ENCODE measurements at places on chromosomes 5 and 9. TPM values are rescaled to one million over a fixed set of nuclear protein-coding genes. Genes with fewer than 3 reads are reported as not detected.

Gene PTGER4
- 27.5 TPM for total RNA-seq

DNA sequence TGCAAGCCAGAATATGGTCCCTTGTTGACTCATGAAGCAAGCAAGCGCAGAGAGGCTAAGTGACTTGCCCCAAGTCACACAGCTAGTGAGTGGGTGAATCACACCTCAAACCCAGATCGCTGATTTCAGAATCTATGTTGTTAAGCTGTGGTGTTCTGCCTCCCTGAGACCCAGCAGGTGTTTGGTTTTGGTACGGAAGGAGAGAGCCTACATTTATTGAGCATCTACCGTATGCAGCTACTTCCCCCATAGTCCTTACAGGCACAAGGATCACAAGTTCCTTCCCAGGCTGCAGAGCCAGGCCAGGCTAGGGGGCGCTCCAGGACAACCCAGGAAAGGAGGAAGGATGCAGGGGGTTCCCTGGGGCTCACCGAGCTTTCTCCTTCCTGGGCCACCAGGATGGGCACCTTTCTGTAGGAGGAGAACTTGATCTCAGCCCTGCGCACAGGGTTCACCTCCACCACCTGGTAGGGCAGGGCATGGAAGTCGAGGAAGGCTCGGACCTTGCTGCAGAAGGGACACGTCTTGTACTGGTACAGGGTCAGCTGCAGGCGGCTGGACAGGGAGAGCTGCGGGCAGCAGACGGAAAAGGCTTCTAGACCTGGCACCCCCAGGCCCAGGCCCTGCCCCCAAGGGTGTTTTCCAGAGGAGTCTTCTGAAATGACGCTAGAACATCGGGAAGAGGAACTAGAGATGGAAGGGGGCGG lies 2.5 kb downstream of the PTGES2 start:
- no peak for DNase-seq
- H3K4me3 ChIP-seq, result no peak overlapping the region
- H3K4me1 ChIP-seq, result peaks cover 4% of the 10 kb centered on the region
- H3K27ac ChIP-seq, result no peak overlapping the region
- H3K36me3 ChIP-seq, result peaks cover 6% of the 10 kb centered on the region

- DNase-seq, result no peak
- peaks cover 4% of the 10 kb centered on the region for H3K27me3 ChIP-seq
- H3K4me1 ChIP-seq, result no peaks in the 10 kb centered on the region
- H3K36me3 ChIP-seq, result no peaks in the 10 kb centered on the region
- no peak overlapping the region for H3K4me3 ChIP-seq
Measured at GRCh38 chr5:115818821-115819220, 2.4 kb upstream of the CDO1 start.

- no peaks in the 10 kb centered on the region for H3K36me3 ChIP-seq
- no peaks in the 10 kb centered on the region for H3K27me3 ChIP-seq
- no peak overlapping the region for H3K27ac ChIP-seq
- H3K4me1 ChIP-seq, result no peaks in the 10 kb centered on the region
- no peak for DNase-seq
Measured at GRCh38 chr5:149917073-149917676, 27.4 kb downstream of the PDE6A start.

- H3K27me3 ChIP-seq, result no peaks in the 10 kb centered on the region
- DNase-seq, result no peak
- no peak overlapping the region for H3K4me3 ChIP-seq
- H3K27ac ChIP-seq, result peak overlapping the region; percentile 33
- no peaks in the 10 kb centered on the region for H3K4me1 ChIP-seq
- no peaks in the 10 kb centered on the region for H3K36me3 ChIP-seq
Measured at GRCh38 chr5:127757576-127757975, 54.4 kb downstream of the CCDC192 start.

DNA sequence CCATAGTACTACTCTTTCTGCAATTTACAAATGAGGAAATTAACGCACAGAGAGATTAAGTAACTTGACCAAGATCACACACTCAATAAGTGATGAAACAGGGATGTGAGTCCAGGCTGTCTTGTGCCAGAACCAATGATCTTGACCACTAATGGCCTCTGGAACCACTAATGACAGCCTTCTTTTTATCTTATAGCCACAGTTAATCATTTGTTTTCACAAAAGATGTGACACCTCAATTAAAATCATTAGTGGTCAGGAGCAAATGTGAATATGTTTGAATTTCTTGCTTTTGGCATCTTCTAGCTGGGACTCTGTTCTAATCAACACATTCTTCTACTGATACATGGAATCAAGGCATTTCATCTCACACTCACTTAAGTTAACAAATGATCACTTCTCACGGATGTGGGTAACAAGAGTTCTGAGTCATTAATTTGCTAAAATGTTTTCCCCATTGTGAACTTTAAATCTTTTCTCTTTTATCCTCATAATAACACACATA lies 102.7 kb upstream of the CD180 start:
- H3K27ac ChIP-seq, result no peak overlapping the region
- DNase-seq, result no peak
- H3K36me3 ChIP-seq, result no peaks in the 10 kb centered on the region
- no peaks in the 10 kb centered on the region for H3K4me1 ChIP-seq
- no peaks in the 10 kb centered on the region for H3K27me3 ChIP-seq

Measured in breast epithelium (tissue), 4 donors.